ENCODE measurements at places on chromosomes 2 and 18. TPM values are rescaled to one million over a fixed set of nuclear protein-coding genes. Genes with fewer than 3 reads are reported as not detected.

DNA sequence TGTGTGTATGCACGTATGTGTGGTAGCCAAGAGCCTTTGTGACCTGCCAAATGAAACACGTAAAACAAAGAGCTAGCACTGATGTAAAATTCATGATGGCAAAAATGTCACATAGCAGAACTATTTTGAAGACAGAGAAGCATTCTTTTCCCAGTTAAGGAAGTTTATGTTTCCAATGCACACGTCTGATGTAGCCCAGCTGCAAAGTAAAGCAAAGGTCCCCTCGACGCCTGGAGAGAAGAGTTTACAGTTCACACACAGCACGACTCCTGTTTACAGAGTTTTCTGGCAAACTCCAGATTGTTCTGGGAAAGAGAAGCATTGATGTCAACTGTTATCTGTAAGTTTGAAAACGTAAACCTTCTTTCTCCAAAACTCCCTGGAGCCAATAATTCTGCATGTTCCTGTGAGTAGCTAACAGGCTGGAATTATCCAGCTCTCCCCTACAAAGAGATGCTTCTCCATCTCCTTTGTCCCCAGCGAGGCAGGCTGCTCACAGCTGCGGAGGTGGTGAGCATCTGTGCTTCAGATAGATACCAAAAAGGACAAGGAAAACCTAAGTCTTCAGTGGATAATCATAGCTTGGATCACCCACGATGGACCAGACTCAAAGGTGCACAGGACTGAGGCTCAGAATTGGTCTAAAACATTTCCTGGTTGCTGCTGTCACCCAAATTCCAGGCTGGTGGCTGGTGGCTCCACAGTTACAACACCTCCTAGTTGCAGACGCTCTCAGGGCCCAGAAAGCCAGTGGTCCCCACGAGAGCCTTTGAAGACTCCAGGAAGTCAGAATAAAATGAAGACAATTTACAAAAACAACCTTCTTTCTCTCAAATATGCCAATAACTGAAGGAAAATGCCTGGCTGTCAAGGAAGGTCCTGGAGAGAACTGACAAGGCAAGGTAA, 87.4 kb downstream of the COL6A3 start:
- no peak for DNase-seq

GRCh38 chr2:58851598-58851997, 610.5 kb upstream of the FANCL start:
- no peak for DNase-seq

DNA sequence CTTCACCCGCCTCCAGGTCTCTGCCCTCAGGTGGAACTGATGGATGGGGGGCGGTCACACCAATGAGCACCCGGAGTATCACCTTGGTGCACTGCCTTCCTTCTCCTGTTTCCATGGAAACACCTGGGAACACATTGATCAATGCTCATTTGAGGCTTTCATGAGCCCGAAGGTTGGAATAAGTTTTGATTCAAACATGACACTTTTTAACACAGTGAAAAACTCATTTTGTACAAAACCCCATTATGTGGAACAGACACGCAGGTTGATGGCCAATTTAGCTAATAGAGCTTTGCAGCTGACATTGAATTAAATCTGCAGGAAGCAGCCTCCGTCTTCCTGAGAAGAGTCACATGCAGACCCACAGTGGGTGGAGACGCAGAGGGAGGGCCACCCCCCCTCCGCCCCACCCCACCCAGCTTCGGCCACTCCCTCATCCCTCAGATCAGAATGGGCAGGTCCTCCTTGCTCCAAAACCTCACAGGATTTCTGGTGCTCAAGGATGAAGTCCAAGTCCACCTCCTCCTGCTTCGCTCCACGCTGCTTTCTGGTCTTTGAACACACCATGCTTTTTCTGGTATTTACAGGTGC, 96.0 kb upstream of the MYCN start:
- DNase-seq = no peak

GRCh38 chr2:9359463-9359862, 63.9 kb downstream of the ITGB1BP1 start:
- no peak for DNase-seq

GRCh38 chr18:48913201-48913600, 37.6 kb downstream of the SMAD7 start:
- DNase-seq = no peak

DNA sequence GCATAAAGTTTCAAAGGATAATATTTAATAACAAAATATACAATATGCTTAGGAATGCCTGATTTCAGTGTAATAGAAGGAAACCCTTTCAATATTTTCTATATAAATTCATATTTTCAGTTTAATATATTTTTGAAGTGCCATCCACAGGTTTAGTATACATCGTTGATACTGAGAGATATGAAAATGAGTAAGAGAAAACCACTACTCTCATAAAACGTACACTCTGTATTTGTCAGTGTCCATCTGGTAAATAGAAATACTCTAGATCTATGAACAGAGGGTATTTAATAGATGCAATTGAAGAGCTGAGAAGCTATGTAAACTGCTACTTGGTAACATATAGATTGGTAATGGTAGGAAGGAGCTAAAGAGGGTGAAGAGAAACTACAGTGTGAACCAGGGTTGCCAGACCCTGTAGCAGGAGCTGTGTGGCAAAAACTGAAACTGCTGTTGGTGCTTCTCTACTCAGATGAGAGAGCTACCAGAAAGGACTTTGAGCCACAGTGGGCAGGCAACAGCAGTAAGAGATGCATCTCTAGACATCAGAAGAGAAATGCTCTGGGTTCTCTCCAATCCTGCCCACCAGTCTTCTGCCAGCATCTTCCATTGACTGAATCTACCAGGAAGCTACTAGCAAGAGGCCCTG, 187.4 kb downstream of the CCDC102B start:
- DNase-seq = no peak

DNA sequence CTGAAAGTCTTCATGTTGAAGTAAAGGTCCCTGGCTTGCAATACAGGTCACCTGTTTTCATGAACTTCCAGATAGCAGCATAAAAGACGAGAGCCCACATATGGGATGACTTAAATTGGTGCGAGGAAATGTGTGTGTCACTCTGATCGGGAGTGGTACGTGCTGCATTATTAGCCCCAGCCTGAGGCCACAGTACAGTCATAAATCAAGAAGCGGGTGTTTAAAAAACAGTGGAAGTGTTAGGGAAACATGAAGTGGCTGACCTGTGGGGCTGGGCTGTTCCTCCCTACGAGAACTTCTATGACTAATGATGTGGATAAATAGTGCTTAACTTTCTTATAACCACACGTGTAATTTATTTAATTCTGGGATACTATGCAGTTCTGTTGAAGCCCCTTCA, 24.4 kb downstream of the RDH14 start:
- no peak for DNase-seq

DNA sequence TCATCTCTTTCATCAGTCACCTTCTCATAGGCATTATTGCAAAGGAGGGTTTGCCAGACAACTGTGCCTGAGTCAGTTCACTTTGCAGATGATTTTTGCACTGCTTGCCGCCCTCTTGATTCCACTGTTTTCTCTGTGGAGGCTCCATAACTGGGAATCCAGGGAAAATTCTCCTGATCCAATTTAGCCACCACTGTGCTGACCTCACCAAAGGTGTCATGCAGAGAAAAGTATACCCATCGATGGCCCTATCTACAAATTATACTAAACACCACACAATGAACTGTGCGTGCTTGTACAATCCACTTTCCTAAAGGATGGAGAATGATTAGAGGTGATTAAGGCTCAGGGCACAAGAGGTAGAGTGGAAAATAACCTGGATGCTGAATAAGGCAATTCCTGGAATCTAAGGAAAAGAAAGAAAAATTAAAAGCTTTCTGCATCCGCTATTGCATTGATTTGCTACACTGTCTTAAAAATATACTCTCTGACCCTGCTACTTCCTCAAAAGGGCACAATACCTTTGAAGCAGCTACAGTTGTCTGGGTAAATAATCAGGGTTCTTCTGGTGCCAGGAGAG, 409.4 kb downstream of the RIT2 start:
- DNase-seq = no peak

GRCh38 chr2:109261906-109262631, 133.1 kb downstream of the SH3RF3 start:
- DNase-seq = no peak

DNA sequence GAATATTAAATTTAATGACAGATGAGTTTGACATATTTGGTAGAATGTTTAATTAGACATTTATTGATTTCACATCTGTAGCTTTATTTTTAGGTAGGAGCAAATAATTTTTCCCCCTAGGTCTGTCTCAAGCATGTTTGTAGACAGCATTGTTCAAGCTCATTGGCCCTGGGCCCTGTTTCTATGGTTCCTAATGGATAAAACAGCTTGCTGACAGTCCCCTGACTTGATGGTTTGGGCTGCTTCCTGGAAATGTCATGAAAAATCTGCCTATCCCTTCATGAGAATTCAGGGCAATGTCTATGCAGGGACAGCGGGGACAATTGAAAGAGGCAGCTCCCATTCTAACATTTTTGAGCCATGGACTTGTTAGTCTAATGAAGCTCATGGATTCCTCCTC, 14.6 kb upstream of the MEP1B start:
- no peak for DNase-seq

TMEM182 gene
- 18.2 TPM for polyA plus RNA-seq

SETBP1 gene
- 20.2 TPM for polyA plus RNA-seq

GRCh38 chr2:3139906-3140305, 237.7 kb downstream of the EIPR1 start:
- DNase-seq = no peak

DNA sequence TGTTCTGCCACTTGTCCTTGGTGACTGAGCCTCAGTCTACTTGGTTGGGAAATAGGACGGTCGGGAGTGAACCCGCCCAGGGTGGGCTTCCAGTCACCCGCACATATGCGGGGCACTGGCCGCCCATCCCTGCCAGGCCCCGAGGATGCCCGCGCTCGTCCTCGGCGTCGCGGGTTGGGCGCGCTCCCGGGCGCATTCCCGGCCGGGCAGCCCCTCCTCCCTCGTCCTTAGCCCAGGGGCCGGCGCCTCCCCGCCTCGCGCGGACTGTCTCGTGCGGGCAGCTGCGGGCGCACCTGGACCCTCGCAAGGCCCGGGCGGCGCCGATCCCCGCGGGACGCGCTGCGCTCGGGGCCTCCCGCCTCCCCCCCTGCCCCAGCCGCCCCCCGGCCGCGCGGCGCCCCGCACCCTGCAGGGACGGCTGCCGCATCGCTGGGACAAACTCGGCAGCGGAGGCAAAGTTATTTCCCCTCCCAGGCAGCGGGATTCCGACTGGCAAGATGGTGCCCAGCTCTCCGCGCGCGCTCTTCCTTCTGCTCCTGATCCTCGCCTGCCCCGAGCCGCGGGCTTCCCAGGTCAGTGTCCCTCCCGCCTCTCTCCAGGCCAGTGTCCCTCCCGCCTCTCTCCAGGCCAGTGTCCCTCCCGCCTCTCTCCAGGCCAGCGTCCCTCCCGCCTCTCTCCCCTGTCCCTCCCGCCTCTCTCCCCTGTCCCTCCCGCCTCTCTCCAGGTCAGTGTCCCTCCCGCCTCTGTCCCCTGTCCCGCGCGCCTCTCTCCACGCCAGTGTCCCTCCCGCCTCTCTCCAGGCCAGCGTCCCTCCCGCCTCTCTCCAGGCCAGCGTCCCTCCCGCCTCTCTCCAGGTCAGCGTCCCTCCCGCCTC, at the start of gene FBLN7:
TSS of gene FBLN7 (plus strand) at position 227 of the 874 bp plus-strand sequence. CDS start at position 498, 271 bp downstream.
- no peak for DNase-seq

NRP2 gene
- 3.1 TPM for polyA plus RNA-seq

POTEJ gene
- polyA plus RNA-seq = not detected

LRP1B gene
- polyA plus RNA-seq = not detected
